ENCODE measurements at places on chromosomes 13 and 19. TPM values are rescaled to one million over a fixed set of nuclear protein-coding genes. Genes with fewer than 3 reads are reported as not detected.

GRCh38 chr19:11288349-11288748 is 7.6 kb upstream of the TSPAN16 start:
- DNase-seq = no peak

DNA sequence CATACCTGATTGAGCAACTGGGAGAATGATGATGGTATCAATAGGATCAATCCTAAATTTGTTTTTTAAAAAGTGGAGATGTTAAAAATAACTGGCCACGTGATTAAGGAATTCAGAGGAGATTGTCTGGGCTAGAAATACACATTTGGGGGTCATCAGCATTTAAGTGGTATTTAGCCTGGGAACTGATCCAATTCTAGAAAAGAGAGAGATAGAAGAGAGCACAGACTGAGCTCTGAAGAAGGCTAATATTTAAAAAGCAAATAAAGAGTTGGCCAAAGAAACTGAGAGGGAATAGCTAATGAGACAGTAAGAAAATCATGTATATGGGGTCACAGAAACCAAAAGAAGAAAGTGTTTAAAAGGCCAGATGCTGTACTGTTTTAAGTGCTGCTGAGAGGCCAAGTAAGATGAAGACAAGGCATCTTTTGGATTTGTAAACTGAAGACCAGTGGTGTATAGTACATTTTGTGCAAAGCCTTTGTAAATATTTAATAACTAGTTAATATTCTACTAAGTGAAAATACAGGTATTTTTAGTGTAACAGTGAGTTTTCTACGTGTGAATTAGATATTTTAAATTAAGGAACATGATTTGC is 40.2 kb downstream of the UBL3 start:
- no peak for DNase-seq

GRCh38 chr13:74730556-74731331 is 596.5 kb upstream of the KLF12 start:
- DNase-seq = no peak

DNA sequence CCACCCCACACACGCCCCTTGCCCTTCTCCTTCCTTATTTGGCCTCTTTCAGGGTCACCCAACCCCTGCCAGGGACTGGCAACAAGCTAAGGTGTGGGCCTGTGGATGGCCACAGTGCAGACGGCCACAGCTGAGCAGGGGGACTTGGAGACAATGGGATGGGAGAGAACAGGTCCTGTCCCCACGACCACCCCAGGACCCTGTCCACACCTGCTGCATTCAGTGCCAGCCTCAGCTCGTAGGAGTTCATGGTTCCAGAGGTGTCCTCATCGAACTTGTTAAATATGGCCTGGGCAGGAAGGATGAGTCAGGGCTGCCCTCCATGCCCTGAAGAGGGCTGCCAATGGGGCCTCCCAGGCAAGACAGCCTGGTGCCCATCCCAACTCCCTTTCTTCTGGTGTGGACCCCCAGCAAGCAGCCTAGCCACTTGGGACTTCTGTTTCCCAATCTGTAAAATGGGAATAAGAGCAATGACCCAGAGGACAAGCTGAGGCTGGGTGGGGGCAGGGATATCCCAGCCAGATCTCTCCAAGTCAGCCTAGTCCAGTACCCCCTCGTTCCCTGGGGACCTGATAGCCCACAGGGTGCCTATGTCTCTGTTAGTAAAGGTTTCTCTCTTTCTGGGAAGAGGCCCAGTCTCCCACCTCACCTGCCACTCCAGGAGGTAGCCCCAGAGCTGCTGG is 10.6 kb downstream of the CAPN12 start:
- DNase-seq = peak; percentile 26

DNA sequence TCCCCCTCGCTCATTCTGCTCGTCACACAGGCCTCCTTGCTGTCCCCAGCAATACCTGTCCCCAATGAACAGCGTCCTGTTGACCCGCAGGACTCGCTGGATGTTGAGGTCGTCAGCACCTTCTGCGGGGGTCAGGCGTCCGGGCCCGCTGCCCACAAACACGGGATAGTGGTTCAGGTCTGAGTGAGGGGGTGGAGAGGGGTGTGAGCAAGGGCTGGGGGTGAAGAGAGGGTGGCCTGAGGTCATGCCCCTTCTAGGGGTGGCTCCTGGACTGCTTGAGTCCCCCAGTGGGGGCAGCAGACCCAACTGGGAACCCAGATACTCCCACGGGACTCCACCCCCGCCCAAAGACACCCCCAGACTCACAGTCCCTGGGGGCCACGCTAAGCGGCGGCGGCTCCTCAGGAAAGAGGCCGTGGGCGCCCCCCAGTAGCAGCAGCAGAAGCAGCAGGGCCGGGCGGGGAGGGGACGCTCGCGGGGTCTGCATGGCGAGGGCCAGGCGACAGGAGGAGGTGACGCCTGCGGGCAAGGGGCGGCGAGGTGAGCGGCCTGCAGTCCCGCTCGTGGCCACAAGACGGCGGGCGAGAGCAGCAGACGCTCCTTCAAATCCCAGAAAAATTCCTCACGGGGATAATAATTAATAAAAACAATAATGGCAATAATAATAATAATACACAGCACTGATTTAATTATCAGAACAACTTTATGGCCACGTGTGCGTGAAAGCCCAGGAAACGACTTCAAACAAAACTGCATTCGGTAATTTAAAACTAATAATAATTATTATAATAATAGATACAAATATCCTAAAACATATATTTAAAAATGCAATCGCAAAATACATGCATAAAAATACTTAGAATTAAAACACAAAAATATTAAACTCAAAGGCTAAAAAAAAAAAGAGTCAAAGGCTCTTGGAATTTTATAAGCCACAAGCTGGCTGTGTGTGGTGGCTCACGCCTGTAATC is 1.2 kb downstream of the SEMA6B start:
- DNase-seq = peak; percentile 34

- DNase-seq = no peak
Measured at GRCh38 chr19:33203529-33203928, 9.4 kb downstream of the LRP3 start.

DNA sequence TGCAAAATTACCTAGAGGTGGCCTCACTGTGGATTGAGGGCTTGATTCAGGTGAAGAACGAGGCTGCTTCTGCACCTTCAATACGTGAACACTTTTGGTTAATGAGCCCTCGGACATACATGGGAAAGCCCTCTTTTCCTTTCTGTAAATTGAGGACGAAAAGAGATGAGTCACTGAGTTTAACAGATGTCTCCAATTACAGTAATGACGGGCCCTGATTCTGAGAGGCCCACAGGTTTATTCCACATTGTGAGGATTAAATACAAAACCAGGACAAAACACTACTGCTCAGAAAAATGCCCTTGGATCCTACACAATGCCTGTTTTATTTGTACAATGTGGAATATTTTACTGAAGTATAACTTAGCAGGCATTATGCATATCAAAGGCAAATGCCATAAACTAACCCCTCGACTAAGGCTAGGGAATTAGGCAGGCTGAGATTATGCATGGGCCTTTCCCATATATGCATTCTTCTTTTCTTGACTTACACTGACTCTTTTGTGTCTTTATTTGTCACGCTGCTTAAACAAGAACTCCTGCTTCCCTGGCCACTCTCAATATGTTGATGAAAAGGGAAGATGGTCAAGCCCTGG is 819.9 kb downstream of the OLFM4 start:
- no peak for DNase-seq

GRCh38 chr13:50085063-50085462 is 69.8 kb downstream of the KCNRG start:
- DNase-seq = no peak

DNA sequence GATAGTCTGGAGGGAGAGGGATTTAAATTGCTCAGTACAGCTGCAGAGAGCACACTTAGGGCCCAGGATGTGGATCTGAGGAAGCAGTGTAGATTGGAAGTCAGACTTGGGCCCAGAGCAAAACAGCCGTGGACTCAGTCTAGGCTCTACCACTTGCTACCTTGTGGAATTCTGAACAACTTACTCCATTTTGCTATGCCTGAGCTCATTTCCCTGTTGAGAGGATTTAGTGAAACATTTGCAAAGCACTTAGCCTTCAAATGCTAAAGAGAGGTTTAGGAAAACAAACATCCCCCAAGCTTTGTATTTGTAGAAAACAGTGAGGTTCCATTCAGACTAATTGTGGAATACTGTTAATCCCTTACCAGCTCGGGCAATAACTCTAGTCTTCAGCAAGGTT is 453.4 kb upstream of the ZNF507 start:
- no peak for DNase-seq

The SKA3 gene
- total RNA-seq = not detected

Measured in uterus (tissue), 4 donors.